Thoracic aorta (tissue), 2 donors: ENCODE measurements at places on chromosomes 11 and 22. TPM values are rescaled to one million over a fixed set of nuclear protein-coding genes. Genes with fewer than 3 reads are reported as not detected.

Gene GDPD4
- not detected for total RNA-seq

Gene GLYAT
- not detected for total RNA-seq

Gene SLC5A12
- total RNA-seq, result 0.68 TPM

Gene VSIG10L2
- not detected for total RNA-seq

Gene KRTAP5-8
- total RNA-seq, result 0.68 TPM

DNA sequence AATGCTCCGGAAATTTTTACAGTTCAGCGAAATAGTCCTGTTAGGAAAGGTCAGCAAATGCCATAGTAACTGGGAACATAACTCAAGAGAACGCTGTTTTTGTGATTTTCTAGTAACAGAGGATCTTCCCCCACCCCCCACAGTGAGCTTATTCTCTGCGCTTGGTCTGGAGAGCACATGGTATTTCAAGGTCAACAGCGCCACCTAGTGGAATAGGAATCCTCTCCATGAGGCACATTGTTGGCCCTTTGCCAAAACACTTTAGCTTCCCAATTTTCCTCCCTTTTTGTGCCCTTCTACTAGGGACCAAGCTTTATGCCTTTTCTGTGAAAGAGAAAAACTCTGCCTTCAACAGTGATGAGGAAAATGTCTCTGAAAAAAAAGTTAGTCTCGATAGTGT, 13.2 kb upstream of the OR4C12 start:
- no peaks in the 10 kb centered on the region for H3K4me1 ChIP-seq
- no peak overlapping the region for H3K4me3 ChIP-seq
- DNase-seq, result no peak
- no peak overlapping the region for H3K27ac ChIP-seq
- H3K27me3 ChIP-seq, result no peaks in the 10 kb centered on the region
- no peaks in the 10 kb centered on the region for H3K36me3 ChIP-seq

- no peak overlapping the region for H3K4me3 ChIP-seq
- H3K27me3 ChIP-seq, result no peaks in the 10 kb centered on the region
- DNase-seq, result no peak
- no peaks in the 10 kb centered on the region for H3K4me1 ChIP-seq
Measured at GRCh38 chr11:65806979-65807378, 20.1 kb downstream of the OVOL1 start.

- H3K4me1 ChIP-seq, result peaks cover 80% of the 10 kb centered on the region
- peak overlapping the region; percentile 89 for H3K4me3 ChIP-seq
- peaks cover 26% of the 10 kb centered on the region for H3K36me3 ChIP-seq
- DNase-seq, result peak; percentile 62
Measured at GRCh38 chr11:75563978-75564552, 2.0 kb downstream of the SERPINH1 start.

GRCh38 chr11:36432093-36432469, 78.0 kb downstream of the TRAF6 start:
- H3K4me1 ChIP-seq, result no peaks in the 10 kb centered on the region
- no peak for DNase-seq
- H3K4me3 ChIP-seq, result no peak overlapping the region
- H3K27me3 ChIP-seq, result no peaks in the 10 kb centered on the region
- H3K36me3 ChIP-seq, result no peaks in the 10 kb centered on the region
- H3K27ac ChIP-seq, result no peak overlapping the region

DNA sequence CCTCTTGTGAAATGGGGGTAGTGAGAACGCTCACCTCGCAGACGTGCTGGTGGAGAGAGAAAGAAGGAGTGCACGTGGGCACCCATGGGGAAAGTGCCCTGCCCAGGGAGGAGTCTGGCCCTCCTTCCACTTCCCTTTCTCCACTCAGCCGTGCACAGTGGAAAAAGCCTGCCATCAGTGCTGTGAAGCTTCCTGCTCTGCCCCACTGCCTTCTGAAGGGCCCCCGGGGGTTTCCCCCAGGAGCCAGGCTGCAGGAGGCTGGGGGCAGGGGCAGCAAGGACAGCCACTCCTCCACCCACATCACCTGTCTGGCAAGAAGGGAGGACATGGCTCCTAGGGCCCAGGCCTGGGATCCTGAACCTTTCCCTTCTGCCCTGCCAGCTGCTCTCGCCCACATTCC, 7.6 kb downstream of the TP53I11 start:
- H3K27me3 ChIP-seq, result no peaks in the 10 kb centered on the region
- no peak for DNase-seq
- H3K4me1 ChIP-seq, result no peaks in the 10 kb centered on the region

GRCh38 chr22:19807914-19808872, 46.5 kb downstream of the GNB1L start:
- H3K27ac ChIP-seq, result no peak overlapping the region
- no peaks in the 10 kb centered on the region for H3K27me3 ChIP-seq
- H3K4me1 ChIP-seq, result no peaks in the 10 kb centered on the region
- H3K4me3 ChIP-seq, result no peak overlapping the region

- no peak overlapping the region for H3K4me3 ChIP-seq
- no peaks in the 10 kb centered on the region for H3K4me1 ChIP-seq
- H3K27me3 ChIP-seq, result no peaks in the 10 kb centered on the region
Measured at GRCh38 chr11:3674189-3674588, 3.0 kb upstream of the CHRNA10 start.

GRCh38 chr11:126997196-126997595, 3.4 kb downstream of the KIRREL3 start:
- no peak overlapping the region for H3K4me3 ChIP-seq
- H3K27me3 ChIP-seq, result no peaks in the 10 kb centered on the region
- H3K36me3 ChIP-seq, result no peaks in the 10 kb centered on the region
- H3K4me1 ChIP-seq, result peaks cover 9% of the 10 kb centered on the region
- DNase-seq, result no peak

DNA sequence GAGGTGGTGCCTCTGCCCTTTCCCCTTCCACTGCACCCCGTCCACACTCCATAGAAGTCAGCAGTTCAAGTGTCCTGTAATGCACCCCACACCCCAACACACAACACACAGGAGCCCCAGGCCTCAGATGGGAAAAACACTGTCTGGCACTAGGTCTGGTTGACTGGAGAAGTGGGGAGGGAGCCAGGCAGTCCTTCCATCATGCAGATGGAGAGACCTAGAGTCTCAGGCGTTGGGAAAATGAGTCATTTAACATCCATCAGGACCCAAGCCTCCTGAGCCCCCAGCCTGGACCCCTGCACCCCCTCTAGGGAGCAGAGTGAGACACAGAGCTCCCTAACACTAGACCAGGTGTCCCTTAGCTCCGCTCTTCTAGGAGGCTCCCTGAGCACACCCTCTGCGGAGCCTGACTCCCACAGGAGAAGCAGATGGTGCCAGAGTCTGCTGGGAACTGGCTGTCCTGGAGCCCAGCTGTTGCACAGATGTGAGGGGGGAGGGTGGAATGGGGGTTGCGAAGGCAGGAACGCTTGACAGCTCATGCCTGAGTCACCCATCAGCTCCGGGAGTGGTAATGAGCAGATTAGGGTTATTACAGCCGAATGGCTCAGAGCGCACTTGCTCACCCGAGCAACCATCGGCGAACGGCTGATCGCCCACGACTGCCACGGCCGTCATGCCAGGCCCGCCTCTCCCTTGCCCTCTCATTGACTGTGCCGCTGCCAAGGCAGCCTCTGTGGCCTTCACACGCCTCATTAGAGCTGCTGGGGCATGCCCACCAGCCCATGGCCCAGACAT, 22.1 kb upstream of the SYT7 start:
- H3K27ac ChIP-seq, result no peak overlapping the region
- DNase-seq, result peak; percentile 39
- peaks cover 20% of the 10 kb centered on the region for H3K4me1 ChIP-seq
- no peaks in the 10 kb centered on the region for H3K36me3 ChIP-seq

DNA sequence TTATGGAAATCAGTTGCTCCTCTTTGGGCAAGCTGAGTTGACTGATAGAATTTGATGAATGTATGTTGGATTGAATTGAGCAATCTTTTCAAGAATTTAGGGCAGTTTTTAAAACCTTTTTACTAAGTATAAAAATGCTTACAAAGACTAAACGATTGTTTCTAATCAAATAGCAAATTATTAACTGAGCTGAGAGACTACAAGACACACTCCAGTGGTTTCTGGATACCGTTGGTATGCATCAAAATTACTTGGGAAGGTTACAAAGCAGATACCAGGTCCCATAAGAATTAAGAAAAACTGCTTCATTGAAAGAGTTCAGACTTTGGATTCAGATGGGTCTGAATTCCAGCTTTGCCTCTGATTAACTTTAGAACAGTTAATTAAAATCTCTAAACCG, 721.4 kb downstream of the FAM181B start:
- no peaks in the 10 kb centered on the region for H3K4me1 ChIP-seq
- H3K27ac ChIP-seq, result no peak overlapping the region
- H3K27me3 ChIP-seq, result no peaks in the 10 kb centered on the region

GRCh38 chr11:73465023-73465675, 89.0 kb downstream of the RELT start:
- no peak overlapping the region for H3K4me3 ChIP-seq
- no peak for DNase-seq
- H3K27me3 ChIP-seq, result no peaks in the 10 kb centered on the region
- no peak overlapping the region for H3K27ac ChIP-seq
- H3K36me3 ChIP-seq, result no peaks in the 10 kb centered on the region
- peaks cover 21% of the 10 kb centered on the region for H3K4me1 ChIP-seq

GRCh38 chr11:134626032-134626431, 214.0 kb upstream of the B3GAT1 start:
- DNase-seq, result no peak
- no peak overlapping the region for H3K27ac ChIP-seq
- H3K36me3 ChIP-seq, result no peaks in the 10 kb centered on the region

GRCh38 chr11:71209656-71210055, 42.7 kb downstream of the SHANK2 start:
- DNase-seq, result no peak
- no peak overlapping the region for H3K4me3 ChIP-seq
- no peaks in the 10 kb centered on the region for H3K4me1 ChIP-seq
- no peaks in the 10 kb centered on the region for H3K36me3 ChIP-seq
